Prostate gland (tissue), 2 donors: ENCODE measurements at places on chromosomes 7 and 10.

- DNase-seq, result no peak
Observed at GRCh38 chr10:106612381-106612780, 552.1 kb downstream of the SORCS1 start.

GRCh38 chr7:83441-83840, 108.9 kb upstream of the FAM20C start:
- no peak for DNase-seq

- no peak for DNase-seq
Observed at GRCh38 chr10:85659331-85659730, 707.3 kb downstream of the GRID1 start.

DNA sequence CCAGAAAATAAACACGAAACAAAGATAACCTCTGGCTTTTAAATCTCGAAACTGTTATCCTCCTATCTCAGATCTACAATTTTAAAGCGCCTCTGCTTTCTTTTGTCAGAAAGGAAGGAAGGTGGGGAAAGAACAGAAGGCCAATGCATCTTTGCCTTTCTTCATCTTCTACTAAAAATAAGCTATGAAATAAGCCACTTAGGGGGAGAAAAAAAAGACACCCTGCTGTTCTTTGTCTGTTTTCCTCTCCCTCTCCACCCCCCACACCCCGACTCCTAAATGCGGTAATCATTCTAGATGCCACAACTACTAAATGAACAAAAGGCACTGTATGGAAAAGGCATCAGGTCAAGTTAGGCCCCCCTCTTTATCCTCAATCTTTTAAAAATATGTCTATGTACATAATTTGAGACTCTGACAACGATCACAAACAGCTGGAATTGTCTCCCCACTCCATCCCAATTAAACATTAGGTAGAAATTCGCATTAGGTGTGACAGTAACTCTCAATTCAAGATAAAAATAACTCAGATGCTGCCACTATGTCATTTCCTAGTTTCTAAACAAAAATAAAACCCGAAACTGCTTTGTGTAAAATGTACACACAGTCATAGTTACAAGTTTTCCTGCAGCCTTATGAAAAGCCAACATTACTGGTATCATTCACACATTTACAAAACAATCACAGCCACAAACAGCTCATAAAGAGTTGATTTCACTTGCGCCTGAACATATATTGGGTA, 2.4 kb downstream of the UBE2H start:
- DNase-seq, result no peak

- no peak for DNase-seq
Observed at GRCh38 chr10:12914111-12914510, 87.4 kb downstream of the CCDC3 start.

DNA sequence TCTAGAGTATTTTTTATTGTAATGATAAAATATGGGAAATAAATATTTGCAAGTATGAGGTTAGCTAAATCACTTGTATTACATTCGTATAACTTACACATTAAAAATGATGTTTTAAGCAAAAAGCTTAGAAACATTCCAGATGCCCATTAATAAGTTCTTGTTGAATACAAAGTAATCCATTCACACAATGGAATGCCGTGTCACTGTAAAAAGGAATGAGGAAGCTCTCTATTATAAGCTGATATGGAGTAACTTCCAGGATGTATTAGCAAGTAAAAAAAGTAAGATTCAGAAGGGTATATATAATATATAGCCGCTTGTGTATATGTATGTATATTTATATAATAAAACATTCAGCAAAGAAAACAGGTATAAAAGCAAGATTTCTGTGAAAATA, 412.8 kb upstream of the MTPN start:
- no peak for DNase-seq

GRCh38 chr10:124627866-124628675, 116.1 kb downstream of the FAM53B start:
- DNase-seq, result no peak

DNA sequence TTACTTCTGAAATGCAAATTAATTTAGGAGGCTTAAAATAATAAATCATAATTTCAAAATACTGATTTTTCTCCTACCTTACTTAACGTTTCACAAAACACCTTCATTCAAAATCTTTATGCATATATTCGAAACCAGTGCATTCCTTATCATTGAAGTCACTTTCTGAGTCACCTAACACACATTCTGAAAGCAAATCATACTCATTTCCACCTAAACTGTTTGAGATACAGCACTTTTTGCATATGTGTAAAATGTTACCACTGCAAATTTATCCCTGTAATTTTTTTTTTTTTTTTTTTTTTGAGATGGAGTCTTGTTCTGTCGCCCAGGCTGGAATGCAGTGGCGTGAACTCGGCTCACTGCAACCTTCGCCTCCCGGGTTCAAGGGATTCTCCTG, 15.7 kb downstream of the PPP3CB start:
- DNase-seq, result no peak

DNA sequence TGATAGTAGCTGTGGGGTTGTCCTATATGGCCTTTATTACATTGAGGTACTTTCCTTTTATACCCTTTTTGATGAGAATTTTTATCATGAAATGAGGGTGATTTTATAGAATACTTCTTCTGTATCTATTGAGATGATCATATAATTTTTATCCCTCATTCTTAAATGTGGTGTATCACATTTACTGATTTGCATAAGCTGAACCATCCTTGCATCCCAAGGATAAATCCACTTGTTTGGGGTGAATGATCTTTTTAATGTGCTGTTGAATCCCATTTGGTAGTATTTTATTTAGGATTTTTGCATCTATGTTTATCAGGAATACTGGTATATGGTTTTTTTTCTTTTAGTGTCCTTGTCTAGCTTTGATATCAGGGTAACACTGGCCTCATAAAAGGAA, 84.5 kb upstream of the IL6 start:
- no peak for DNase-seq

- DNase-seq, result no peak
Observed at GRCh38 chr7:109963741-109964140, 1127.2 kb upstream of the LRRN3 start.

DNA sequence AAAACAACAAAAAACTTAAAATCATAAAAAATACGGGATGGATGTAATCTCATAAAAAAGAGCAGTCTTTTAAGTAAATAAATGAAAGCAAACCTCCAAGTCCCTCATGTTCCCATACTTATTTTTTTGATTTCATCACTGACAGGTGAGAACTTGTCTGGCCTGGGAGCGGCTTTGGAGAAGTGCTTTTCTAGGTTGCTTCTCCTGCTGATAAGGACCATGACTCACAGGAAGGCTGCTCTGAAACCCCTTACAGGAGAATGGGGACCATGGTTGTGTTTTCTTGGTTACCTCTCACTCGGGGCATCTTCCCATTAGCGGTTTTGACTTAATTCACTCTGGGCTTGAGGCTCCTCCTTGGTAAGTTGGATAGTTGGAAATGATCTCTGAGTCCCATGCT, 237.4 kb downstream of the CAMK1D start:
- peak; percentile 13 for DNase-seq

DNA sequence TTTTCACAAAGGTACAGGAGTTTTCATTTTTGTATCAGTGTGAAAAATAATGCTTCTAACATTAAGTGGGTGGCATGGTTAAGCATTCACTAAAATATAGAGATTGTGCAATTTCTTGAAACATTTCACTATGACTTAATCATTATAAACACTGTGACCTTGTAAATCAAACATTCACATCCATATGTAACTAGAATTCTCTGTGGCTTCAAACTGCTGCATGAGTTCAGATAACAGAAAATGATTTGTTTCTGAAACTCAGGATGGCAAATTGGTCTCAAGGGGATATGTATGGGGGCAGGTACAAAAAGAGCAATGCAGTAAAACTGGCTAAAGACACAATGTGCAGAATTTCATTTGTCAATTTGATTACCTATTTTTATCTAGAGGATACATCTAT, 3.8 kb downstream of the FAM133B start:
- DNase-seq, result no peak

GRCh38 chr7:11749629-11750028, 82.4 kb downstream of the THSD7A start:
- DNase-seq, result no peak

GRCh38 chr10:35201234-35201633, 74.6 kb downstream of the CREM start:
- DNase-seq, result no peak

DNA sequence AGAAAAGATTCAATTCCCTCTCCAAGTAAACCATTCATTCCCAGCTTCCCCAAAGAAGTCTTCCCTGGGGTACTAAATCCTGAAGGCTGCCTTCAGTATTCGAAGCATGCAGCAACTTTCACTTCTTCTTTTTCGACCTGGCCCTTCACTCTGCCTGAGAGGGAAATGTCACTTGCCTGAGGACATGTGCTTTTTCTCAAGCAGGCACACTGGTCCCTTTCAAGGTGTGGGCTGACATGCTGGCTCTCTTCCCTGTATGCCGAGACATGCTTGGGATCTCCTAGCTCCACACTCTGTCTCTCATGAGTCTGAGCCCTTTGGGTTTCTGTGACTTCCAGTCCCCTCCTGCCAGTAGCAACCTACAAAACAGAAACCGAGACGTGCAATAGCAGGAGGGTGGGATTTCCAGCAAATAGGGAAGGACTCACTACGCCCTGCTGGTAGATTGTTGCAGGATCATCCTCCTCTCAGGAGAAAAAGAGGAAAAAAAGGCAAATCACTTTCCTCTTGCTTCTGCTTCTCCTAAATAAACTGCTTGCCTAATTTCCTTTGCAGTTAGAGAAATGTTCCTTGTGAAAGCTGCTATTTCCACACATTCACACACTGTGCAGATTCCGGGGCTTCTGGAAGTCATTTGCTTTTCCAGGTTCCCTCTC, 33.5 kb downstream of the FIGNL1 start:
- no peak for DNase-seq

GRCh38 chr7:149023662-149024061, 4.6 kb downstream of the PDIA4 start:
- no peak for DNase-seq
